Activated CD4-positive, alpha-beta T cell treated with anti-CD3 and anti-CD28 coated beads for 1 hour (primary cell): ENCODE measurements at places on chromosomes 6 and 20.

DNA sequence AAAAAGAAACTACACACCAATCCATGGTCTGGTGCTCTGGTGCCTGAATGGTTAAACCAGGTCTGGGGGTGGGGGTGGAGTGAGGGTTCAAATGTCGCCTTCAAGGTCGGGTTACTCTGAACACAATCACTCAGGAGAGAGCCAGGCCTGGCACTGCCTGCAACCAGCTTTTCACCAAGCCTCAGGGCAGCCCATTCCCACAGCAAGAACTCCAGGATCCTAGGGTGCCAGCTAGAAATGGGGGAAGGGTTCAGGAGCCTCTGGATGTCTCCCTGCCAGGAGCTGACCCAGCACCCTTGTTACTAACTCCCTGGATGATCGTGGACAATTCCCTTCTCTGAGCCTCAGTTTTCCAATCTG lies 6.7 kb downstream of the SDC4 start:
- DNase-seq = no peak

DNA sequence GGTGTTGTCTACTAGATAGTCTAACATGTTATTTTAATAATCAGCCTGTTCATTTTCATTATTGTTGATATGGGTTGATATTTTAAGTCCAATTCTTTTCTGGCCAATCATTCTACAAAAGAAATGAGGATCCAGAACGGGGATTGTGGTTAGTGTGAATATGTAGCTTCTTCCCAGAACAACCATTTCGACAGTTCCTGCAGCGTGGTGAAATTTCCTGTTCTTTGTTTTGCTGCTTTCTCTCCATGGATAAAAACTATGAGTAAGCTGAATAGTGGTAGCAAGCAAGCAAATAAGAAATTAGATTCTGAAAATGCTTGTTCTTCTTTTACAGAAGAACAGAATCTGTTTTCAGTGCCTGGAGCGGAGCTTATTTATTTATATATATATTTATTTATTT lies 65.5 kb upstream of the F13A1 start:
- no peak for DNase-seq

DNA sequence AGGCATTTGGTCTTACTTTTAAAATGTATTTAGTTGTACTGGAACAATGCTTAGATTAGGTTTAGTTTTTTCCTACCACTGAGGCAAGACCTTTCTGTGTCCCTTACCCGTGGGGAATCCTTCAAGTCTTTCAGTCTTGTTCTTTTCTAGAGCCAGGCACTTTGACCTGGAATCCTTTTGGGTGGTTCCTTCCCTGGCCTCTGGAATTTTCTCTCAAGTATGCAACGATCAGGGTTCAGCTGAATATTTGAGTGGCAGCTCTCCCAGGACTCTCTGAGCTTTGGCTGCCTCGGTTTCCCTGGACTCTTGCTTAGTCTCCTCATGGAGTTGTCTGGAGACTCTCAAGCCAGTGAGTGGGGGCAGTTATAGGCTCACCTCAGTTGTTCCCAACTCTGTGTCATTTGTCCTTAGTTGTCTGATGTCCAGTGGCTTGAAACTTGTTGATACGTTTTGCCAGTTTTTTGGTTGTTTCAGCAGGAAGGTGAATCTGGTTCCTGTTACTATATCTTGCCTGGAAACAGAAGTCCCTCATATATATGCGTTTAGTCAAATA lies 118.1 kb downstream of the QKI start:
- DNase-seq = no peak

DNA sequence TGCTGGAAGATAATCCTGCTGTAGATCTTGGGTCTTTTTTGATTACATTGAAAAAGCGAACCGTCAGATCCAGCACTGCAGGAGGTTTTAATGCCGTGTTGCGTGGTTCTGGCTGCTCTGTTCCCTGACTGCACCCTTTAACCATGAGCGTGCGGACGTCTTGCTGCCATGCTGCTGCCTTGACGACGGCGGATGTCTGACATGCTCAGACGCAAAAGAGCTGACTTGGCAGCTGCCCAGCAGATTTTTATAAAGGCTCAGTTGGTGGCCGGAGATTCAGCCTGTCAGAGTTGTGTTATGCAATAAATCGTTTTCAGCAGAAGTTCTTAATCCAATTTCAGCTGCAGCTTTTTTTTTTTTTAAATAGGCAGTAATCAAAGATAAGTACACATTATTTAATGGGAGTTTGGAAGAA lies 119.4 kb downstream of the JARID2 start:
- peak; percentile 19 for DNase-seq

- DNase-seq = no peak
Observed at GRCh38 chr6:163354085-163354484, 60.4 kb upstream of the QKI start.

GRCh38 chr6:73028893-73029450 lies 196.3 kb downstream of the KHDC1L start:
- no peak for DNase-seq

GRCh38 chr6:6565488-6565887 lies 23.0 kb upstream of the LY86 start:
- DNase-seq = no peak

DNA sequence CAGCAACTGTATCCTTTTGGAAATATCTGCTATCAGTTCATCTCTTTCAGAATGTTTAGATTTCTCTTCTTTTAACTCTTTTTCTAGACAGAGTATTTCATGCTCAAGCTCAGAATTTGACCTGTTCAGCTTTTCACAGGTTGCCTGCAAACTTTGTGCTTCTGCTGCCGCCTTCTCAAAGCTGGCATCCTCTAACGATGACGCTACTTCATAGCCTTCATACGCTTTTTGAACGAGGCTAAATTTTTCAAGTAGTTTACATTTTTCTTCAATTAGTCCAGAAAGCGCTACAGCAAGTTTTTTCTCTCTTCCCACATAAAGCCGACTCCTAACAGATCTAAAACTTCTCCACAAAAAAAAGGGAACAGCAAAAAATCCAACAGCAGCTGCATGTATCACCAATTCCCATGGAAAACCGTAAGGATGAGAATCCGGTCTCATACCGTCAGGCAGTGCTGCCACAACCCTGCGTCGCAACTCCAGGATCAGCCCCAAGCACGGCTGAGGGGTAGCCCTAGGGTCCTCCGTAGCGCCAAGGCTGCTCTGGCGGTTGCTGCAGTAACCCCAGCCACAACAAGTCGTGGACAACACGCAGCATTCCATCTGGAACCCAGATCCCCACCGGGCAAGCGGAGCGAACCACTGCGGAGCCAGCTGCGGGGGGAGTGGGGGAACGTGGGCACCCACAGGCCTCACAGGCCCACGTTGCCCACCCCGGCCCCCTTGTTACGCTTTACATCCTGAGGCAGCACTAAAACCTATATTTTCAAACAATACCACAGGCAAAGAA lies 30.6 kb downstream of the DACT2 start:
- no peak for DNase-seq

GRCh38 chr6:105545228-105545920 lies 142.5 kb upstream of the PREP start:
- no peak for DNase-seq

DNA sequence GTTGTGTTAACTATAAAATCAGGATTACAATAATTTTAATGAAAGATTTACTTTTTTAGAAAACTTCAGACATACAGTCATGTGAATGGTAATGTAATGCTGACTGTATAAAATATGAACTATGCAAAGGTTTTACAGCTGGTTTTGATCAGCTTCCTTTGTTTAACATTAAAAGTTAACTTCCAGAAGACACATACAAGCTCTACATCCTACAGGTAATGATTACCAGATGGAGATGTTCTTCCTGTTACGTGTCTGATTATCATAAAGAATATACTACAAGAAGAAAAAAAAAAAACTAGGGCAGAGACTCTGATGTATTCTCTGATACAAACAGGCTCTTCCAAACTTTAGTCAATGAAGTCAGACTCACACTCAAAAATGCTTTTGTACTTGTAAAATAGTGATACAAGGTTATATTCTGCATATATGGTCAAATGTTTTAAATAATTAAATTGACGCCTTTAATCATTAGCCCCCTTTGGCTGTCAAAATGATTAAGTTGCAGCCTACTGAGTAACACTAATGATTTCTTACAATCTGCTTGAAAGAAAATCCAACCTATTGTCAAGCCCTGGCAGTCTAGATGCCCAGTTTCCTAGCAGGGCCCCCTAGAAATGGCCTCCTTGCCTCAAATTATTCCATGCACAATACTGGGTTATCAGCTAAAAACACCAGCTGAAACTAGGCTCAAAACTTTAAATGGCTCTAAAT lies 251.8 kb upstream of the RUNX2 start:
- DNase-seq = no peak

- no peak for DNase-seq
Observed at GRCh38 chr6:45657226-45657625, 279.5 kb upstream of the SUPT3H start.
